ENCODE measurements at places on chromosomes 3 and 15.

- no peak for DNase-seq
These were observed 3.9 kb downstream of the EPM2AIP1 start for GRCh38 chr3:36989005-36989404.

DNA sequence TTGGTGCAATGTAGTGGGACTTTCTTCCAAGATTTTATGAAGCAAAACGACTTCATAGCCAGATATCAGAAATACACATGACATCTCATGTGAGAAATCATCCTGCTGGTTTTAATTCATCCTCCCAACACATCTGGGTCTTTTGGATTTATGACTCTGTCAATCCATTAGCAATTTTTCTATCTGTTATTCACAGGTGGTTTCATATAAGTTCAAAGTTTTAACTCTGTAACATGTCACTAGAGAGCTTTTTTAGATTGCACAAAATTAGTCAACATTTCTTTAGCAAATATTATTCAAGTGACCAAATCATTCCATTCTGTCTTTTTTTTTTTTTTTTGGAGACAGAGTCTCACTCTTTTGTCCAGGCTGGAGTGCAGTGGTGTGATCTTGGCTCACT lies 30.4 kb downstream of the SQOR start:
- no peak for DNase-seq

DNA sequence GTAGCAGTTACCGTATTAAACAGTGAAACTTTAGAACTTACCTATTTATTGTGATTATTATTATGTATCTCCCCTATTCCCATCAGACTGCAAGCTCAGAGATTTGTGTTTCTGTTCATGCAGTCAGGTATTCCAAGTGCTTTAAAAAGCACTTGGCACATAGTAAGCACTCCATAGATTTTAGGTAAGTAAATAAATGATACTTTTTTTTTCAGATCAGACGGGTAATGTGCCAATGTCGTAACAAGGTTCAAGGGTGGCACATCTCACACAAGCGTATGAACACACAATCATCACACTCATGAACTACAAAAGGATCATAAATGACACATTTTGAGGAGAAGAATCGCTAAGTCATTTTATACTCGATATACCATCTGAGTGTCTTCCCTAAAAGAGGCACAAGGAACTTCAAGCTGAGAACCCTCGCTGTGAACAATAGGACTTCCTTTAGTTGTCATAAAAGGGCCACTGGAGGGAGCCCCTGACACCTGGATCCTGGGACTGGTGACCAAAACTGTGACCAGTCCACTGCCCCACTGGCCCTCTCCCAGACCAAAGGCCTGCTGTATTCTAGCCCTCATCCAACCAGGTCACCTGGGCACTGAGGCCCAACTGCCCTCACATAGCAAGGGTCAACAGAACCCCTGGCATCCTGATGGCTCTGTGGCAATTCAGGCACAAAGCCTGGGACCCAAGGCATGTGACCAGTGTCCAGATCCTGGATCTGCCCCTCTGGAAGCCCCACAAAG lies 32.1 kb downstream of the KIF9 start:
- DNase-seq, result no peak

DNA sequence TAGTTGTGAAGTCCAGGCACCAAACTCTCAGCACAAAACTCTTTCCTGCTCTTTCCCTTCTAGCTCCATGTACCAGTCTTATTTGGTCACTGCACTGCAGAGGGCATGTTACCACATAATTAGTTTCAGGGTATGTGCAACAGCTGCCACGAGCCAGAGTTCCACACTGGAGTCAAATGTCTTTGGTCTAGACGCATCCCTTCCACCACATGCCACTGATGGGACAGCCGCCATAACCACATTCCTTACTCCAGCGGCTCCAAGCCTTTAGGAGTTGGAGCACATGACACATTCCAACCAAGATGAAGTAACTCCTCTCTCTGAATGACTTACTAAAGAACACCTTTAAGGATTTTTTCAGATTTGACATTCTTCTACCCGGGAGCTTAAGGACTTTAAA lies 153.4 kb downstream of the ERC2 start:
- no peak for DNase-seq

DNA sequence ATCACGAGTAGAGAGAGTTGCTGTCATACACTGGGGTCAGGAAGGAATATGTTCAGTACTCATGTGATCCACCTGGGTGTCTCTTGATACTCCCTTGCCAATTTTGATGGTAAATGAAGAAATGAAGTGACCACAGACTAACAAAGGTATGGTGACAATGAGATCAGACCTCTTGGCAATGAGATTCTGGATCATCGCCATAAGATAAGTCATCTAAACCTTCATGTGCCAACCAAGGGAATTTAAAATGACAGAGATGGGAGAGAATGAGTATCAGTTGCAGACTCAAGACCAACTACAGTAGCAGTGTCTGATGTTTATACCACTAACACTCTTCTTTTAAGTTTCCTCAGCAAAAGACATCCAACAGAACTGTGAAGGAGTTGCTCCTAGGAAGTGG lies 601.0 kb downstream of the MECOM start:
- DNase-seq, result no peak

- DNase-seq, result no peak
These were observed 65.0 kb upstream of the IQSEC1 start for GRCh38 chr3:13137941-13138832.

GRCh38 chr3:54771050-54771449 lies 156.8 kb downstream of the LRTM1 start:
- DNase-seq, result no peak

- DNase-seq, result no peak
These were observed 26.8 kb downstream of the KLHDC8B start for GRCh38 chr3:49198161-49198560.

DNA sequence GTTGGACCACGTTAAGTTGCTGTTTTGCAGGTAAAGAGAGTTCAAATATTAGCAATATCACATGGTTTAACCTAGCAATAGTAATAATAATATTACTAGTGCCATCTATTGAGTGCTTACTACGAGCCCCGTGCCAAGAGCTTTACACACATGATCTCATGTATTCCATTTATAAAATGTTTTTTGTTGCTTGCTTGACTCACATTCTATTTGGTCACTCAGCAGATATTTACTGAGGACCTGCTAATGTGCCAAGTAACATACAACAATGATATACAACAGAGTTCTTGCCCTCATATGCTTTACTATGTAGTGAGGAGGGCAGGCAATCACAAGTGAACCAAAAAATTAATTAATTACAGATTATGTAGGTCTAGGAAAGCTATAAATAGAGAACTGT lies 36.7 kb downstream of the CTDSPL start:
- no peak for DNase-seq

All from Right ventricle myocardium inferior (tissue), 1 donor.